ENCODE measurements at places on chromosomes 1 and 21.

GRCh38 chr1:51910221-51911000 is 31.9 kb upstream of the NRDC start:
- DNase-seq: no peak

GRCh38 chr1:5423109-5423508 is 569.1 kb downstream of the NPHP4 start:
- DNase-seq: no peak

- DNase-seq: no peak
Observed at GRCh38 chr1:31239653-31240241, at the start of gene NKAIN1. Gene NKAIN1 (minus strand): TSS chr1:31239887. CDS start chr1:31239547, 340 bp downstream.

DNA sequence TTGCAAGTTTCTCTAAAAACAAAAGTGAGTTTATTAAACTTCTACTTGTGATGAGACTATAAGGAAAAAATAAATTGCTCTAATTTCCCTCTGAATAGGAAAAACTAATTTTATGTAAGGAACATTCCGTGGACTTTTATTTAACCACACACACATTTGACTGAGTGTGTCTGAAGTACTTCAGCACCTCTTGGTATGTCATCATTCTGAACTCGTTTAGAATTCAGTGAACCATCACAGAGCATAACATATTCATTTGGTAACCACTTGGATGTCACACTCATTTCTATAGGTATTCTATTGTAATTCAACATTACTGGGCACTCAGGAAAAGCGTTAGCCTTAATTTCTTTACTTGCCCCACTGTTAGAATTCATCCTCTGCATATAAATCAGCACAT is 79.1 kb downstream of the RGS21 start:
- DNase-seq: no peak

- no peak for DNase-seq
Observed at GRCh38 chr1:185062710-185063370, 17.5 kb downstream of the RNF2 start.

GRCh38 chr1:190373705-190374336 is 103.8 kb downstream of the BRINP3 start:
- DNase-seq: no peak

- no peak for DNase-seq
Observed at GRCh38 chr1:11279630-11280029, 6.6 kb downstream of the UBIAD1 start.

DNA sequence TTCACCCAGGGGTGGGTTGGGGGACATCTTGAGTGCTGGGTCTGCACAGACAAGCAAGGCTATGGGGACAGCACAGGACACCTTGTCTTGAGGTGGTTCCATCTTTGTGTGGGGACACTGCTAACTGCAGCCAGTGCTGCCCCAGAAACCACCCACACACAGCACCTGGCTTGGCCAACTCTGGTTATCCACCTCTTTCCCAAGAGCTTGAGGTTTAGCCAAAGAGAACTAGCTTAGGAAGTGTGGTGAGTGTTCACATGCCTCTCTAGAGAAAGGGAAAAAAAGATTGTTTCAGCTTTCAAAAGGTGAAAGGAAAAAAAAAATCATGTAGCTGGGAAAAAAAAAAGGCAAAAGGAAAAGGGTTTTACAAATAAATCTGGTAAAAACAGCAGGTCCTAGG is 32.4 kb downstream of the BCAR3 start:
- no peak for DNase-seq

Data from GM19239 (cell line).